ENCODE measurements at places on chromosomes 7 and 10. TPM values are rescaled to one million over a fixed set of nuclear protein-coding genes. Genes with fewer than 3 reads are reported as not detected.

The STOX1 gene
- 0.29 TPM for total RNA-seq

- DNase-seq = no peak
Measured at GRCh38 chr10:86673827-86674581, 5.7 kb downstream of the LDB3 start.

DNA sequence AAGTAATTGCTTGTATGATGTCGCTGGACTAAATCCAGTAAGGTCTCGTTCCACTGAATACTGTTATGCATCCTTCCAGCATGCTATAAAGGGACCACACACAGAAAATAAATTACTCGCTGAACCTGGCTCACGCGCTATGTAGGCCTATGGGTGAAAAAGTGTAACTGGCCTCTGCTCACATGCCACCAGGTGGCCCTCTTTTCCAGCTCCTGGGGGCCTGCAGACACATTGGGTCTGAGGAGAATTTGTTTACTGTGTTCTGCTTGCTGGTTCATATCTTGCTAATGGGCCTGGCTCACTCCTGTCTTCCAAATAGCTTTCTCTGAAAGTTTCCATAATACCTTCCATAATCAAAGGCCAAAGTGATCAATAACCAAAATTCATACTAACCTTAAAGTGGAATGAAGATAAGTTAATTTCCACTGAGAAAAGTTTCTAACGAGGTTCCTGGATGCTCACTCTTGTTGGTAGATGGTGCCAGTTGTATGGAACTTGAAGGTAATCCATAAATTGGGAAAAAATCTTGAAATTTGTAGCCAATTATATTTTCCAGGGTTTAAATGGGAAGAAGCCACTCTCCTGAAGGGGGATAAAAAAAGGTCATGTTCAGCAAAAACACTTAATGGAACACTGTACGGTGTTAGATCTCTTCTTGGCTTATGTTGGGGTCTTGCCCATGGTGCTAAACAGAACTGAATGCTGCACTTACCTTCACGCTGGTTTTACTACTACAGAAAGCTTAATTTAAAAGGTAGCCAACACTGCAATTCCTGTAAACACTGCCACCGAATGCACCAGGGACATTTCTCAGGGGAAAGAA, 27.0 kb upstream of the ZPBP start:
- no peak for DNase-seq

DNA sequence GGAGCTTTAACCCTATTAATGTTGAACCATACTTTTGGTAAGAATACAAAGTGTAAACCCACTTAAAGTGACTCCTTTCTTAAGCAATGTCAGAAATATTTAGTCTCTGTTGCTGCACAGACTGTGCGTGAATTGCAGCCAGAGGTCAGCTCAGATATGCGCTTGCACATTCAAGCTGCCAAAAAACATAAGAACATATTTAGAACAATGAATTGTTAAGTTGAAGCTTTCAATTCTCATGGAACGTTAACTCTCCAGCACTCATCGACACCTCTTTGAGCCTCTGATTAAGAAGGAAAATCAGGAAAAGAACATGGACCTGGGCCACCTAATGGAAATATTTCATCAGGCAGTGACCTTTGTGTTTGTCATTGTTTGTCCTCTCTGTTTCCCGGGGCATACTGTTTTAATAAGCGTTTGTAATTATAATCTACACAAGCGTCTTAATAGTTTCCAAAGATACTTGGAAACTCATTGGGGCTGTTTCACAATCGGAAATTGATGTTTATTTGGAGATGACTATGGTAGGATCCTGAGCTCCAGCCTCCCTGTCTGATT, 193.0 kb upstream of the CELF2 start:
- no peak for DNase-seq

Measured in CD8-positive, alpha-beta memory T cell (primary cell).